ENCODE measurements at places on chromosomes 16 and 17.

DNA sequence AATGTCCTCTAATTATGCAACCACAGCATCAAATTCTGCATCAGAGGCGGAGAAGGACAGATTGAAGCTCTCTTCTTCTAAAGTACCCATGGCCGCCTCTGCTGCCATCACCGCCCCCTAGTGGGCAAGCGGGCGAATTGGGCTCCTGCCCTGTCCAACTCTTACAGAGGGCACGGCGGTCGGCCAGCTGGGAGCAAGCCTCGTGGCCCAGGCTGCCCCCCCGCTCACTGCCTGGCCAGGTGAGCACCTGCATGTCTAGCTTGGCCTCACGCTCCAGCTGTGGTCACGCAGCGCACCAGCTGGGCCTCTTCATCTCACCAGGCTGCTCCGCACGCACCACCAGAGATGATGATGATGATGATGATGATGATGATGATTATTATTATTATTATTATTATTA lies 146.1 kb upstream of the TOM1L1 start:
- no peak for ATAC-seq

GRCh38 chr17:17345294-17345597 lies 42.1 kb downstream of the NT5M start:
- no peak for ATAC-seq

- peak; percentile 71 for ATAC-seq
Observed at GRCh38 chr17:50872710-50873424, 6.7 kb upstream of the TOB1 start.

DNA sequence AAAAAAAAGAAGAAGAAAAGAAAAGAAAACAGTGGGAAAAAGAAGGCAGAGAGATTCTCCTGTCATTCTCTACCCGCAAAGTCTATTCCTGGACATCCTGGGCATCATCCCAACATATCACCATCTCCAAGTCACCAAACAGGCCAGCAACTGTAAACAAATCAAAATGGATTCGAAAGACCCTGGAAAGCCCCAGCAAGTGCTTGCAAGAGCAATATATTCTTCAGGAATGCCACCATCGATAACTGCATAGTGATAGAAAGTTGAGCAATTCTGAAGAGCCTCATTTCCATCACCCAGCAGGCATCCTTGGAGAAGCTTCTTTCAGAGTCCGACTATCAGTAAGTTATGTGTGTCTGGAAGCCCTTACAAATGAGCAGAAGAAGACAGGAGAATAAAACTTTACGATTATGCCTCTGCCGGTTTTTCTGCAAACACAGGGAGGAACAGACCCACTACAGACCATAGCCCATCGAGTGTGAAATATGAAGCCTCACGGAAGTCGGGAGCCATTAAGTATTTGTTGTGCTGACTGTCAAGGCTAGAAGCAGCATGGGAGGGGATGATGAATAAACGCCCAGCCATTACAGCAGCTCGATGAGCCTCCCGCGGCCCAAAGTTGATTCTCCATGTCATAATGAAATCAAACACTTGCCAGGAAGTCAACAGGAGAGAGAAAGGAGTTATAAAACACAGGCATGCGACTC lies 64.5 kb upstream of the SEC14L1 start:
- no peak for ATAC-seq

DNA sequence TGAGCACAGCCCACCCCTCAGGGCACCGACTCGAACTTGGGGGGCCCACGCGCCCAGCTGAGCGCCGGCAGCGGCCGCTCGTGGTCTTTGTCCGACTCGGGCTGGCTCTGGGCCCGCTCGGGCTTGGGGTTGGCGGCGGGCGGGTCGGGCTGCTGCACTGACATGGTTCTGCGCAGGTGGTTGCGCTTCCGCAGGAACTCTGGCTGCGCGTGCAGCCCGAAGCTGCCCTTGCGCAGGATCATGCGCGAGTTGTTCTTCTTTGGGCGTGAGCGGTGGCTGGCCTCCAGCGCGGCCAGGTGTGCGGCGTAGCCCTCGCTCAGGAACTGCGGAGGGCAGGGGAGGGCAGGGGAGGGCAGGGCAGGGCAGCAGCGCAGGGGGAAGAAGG lies 11.1 kb downstream of the PIMREG start:
- ATAC-seq = no peak

GRCh38 chr17:18177133-18177532 lies 6.5 kb upstream of the ALKBH5 start:
- no peak for ATAC-seq

DNA sequence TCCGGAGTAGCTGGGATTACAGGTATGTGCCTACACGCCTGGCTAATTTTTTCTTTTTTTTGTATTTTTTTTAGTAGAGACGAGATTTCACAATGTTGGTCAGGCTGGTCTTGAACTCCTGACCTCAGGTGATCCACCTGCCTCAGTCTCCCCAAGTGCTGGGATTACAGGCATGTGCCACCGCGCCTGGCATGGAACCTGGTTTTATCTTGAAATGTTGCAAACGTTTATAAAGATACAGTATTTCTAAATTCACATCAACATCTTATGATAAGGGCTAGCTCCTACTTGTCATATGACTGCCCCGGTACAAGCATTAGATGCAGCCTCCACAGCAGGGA lies 1.5 kb upstream of the IST1 start:
- no peak for ATAC-seq

- no peak for ATAC-seq
Observed at GRCh38 chr17:27485125-27485524, 28.9 kb downstream of the KSR1 start.

- no peak for ATAC-seq
Observed at GRCh38 chr17:49442041-49442440, 27.4 kb upstream of the PHB1 start.

DNA sequence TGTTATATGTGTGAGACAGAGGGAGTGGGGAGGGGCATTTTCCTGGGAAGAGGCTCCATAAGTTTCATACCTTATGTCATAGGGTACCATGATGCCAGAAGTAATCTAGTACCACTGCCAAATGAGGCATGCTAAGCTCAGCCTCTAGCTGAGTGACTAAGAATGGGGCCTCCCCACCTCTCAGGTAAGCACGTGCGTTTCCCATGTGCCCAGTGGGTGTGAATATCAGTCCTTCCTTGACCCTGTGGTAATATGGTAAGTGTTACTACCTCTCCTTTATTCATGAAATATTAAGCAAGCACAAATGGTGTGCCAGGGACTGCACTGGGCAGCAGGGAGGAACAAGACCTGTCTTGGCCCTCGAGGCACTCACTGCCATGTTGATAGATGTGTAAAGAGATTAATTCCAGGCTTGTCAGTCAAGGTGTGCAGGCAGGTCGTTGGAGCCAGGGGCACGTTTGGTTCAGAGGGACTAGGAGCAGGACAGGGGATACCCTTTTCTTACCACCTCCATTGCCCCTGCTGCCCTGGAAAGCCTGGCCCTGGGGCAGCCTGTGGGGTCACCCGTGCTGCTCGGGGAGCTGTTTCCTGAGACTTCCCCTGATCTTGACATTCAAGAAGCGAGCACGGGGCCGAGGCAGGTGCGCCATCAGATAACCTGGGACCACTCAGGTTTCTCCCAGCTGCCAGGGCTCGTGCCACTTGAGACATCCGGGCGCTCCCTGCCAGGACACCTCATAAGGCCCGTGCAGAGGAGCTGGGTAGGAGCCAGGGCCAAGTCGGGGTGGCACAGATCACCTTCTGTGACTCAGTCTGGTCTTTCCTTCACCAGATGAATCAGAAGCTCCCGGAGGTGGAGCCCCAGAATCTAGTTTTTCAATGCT lies 8.8 kb downstream of the RSAD1 start:
- ATAC-seq = peak; percentile 64

GRCh38 chr17:64092113-64092512 lies 37.8 kb downstream of the ERN1 start:
- no peak for ATAC-seq

- ATAC-seq = peak; percentile 31
Observed at GRCh38 chr17:36544044-36544306, 744 bp upstream of the GGNBP2 start.

DNA sequence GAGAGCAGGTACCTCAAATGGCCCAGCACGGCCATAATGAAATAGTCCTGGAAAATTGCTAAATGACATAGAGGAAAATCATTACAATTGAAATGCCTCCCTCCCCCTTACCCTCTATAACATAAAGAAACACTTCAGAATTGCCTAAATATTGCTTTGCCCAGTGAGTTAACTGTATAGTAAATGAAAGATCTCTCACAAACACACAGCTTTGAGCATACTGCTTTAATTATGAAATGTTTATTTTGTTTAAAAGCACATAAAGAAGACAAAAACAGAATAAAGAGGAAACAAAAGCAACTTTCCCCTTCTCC lies 9.3 kb upstream of the ADAMTS18 start:
- ATAC-seq = no peak

GRCh38 chr17:29931231-29931932 lies 1.4 kb upstream of the SSH2 start:
- peak; percentile 76 for ATAC-seq

- no peak for ATAC-seq
Observed at GRCh38 chr17:42514279-42514678, 21.8 kb upstream of the NAGLU start.

- ATAC-seq = no peak
Observed at GRCh38 chr17:76462556-76463290, 4.7 kb upstream of the AANAT start.

GRCh38 chr16:2924901-2925755 lies 13.4 kb downstream of the FLYWCH1 start:
- ATAC-seq = no peak

DNA sequence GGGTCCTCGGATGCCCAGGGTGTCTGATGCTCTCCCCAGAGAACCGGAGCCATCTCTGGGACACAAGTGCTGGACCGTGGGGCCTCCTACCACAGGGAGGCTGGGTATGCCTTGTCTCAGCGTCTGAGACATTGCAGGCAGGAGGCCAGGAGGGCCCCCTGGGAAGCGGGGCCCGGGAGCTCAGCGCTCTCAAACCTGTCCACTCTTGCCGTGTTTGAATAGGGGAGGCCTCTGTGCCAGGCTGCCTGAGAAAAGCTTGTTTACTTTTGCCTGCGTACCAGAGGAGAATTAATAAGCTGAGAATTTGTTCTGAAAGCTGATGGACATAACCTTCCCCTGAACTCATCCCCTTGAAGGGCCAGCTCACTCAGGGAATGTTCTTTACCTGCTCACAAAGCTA lies 163.8 kb downstream of the NTN1 start:
- ATAC-seq = no peak

DNA sequence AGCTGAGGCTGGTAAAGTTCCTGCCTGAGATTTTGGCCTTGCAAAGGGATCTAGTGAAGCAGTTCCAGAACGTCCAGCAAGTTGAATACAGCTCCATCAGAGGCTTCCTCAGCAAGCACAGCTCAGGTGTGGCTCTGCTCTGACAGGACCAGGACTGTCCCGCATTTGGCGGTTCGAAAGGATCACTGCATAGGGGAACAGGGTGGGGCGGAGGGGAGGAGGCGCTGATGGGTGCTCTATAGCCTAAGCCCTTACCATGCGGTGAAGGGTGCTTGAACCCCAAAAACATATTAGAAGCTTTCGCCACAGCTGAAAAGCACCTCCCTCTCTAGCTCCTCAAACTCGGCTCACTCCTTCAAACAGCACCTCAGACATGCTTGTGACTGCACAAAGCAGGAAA lies 29.9 kb upstream of the ENDOV start:
- ATAC-seq = no peak

GRCh38 chr16:35744726-35745125 lies 2285.3 kb downstream of the TP53TG3F start:
- ATAC-seq = no peak

GRCh38 chr16:30004811-30005242 lies 6.0 kb downstream of the DOC2A start:
- no peak for ATAC-seq

GRCh38 chr16:48365025-48365600 lies 20.1 kb downstream of the SIAH1 start:
- no peak for ATAC-seq

DNA sequence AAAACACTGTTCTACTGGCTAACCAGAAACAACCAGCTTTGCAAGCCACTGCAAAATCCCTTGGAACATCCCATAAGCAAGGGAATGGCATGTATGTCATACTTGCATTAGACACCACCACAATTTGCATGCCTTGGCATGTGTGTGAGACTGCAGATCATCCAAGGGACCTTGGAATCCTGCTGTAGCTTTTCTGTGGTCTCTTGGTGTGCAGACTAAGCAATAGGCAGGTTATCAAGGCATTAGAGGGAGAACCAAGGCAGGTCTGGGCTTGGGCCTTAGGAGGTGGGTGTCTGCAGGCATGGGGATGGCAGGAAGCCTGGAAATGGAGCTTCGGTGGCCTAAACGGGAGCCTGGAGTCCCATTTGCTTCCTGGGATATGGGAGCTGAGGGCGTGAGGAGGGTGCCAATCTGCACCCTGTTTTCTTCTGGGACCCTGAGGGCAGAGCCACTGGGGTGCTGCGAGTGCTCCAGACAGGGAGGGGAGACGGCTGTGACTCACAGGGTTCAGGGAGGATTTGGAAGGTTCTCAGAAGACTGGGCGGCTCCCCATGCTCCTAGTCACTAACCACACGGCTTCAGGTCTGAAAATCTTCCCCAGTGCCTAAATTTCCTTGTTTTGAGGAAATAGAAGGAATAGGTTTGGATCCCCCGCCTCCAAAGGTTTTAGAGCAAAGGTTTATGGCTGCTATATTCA lies 36.6 kb downstream of the FAM20A start:
- no peak for ATAC-seq

DNA sequence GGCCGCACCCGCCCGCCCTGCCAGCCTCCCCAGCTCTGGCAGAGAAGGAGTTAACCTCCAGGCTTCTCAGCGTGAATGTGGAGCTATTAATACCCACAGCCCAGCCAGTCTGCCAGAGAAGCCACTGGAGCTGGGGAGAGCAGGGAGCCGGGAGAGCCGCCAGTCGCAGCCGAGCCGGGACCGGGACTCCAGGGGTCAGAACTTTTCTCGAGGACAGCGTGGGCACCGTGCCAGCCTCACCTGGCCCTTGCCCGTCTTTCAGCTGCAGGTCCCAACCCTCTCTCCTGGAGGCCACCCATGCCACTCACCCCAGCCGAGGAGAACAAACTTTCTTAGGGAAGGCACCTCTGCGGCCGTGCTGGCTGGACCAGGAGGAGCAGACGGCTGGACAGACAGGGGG lies 33.8 kb upstream of the SBK1 start:
- ATAC-seq = peak; percentile 75

DNA sequence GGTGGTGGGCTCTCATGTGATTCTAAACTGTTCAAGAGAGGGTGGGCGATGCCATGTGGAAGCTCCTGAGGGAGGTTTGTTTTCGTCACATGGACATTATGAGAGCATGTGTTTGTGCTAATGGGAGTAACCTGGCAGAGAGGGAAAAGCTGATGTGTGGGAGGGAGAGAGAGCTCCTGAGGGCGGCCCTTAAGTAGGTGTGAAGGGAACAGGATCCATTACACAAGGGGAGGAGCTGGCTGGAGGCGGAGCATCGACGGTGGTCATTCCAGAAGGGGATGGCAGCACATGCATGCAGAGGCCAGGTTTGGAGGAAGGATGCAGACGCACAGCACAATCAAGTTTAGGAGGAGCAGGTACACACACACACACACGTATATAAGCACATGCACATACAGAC lies 197.5 kb downstream of the RPTOR start:
- ATAC-seq = no peak

All from SK-N-SH treated with all-trans-retinoic acid at 6 μM for 48 hours (cell line).